Activated CD8-positive, alpha-beta memory T cell treated with anti-CD3 and anti-CD28 coated beads for 24 hours (primary cell): ENCODE measurements at places on chromosomes 5 and 9.

- DNase-seq: peak; percentile 83
Observed at GRCh38 chr5:54518146-54518817, 723 bp downstream of the SNX18 start.

DNA sequence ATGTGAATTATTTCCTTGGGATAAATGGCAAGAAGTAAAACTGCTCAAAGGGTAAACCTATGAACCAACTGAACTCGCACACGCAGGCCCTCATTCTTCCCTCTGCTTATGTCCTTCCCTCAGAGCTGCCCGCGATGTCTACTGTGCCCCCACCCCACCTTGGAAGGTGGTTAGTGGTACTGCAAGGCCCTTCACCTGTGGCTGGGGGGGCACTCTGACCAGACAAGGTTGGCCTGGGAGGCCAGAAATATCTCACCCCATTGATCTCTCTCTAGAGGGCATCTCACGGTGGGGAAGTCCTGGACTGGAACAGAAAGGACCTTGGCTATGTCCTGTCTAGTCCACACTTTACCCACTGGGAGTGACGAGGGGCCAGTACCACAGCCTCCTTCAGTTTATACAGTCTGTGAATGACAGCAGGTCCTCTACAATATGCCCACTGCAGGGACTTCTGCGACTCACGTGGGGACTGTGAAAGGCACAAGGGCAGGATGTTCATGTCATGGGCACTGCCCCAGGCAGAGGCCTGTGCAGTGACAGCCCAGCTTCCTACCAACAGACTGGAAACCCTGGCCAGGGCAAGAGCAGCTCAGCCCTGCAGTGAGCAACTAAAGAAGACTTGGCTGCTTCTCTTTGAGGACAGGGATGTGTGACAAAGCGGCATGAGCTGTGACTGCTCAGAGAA, 56.8 kb upstream of the SYNPO start:
- no peak for DNase-seq

- no peak for DNase-seq
Observed at GRCh38 chr9:136537896-136538598, 7.8 kb downstream of the NOTCH1 start.

DNA sequence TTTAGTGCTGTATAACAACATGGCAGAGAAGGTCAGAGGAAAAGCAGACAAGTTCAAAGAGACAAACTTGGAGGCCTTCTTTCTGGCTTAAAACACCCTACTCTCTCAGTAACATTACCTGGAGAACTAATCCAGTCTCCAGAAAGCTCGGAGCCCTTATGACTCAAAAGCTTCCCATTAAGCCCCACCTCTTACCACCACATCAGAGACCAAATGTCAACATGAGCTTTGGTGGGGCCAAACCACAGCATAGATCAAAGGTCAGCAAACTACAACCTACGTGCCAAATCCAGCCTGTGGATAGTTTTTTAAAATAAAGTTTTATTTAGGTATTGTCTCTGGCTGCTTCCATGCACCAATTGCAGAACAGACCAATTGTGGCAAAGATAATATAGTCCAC, 589.9 kb downstream of the DNAH5 start:
- no peak for DNase-seq

- no peak for DNase-seq
Observed at GRCh38 chr5:174837919-174838902, 113.8 kb downstream of the MSX2 start.

DNA sequence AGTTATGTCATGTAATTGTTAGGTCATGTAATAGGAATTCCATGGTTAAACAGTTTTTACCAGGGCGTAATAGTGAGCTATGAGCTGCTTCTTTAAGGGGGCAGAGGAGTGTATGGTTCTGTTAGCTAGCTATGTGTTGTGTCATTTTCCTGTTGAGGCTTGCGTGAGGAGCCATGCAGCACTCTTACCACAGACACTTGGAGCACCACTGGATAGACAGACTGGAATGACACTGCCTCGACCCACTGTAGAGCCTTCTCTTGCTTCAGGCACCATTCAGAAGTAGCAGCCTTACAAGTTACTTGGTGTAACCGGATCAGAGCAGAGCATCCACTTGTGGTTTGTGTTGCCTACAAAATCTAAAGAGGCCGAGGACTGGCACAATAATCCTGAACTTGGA, 28.3 kb upstream of the STOM start:
- no peak for DNase-seq

DNA sequence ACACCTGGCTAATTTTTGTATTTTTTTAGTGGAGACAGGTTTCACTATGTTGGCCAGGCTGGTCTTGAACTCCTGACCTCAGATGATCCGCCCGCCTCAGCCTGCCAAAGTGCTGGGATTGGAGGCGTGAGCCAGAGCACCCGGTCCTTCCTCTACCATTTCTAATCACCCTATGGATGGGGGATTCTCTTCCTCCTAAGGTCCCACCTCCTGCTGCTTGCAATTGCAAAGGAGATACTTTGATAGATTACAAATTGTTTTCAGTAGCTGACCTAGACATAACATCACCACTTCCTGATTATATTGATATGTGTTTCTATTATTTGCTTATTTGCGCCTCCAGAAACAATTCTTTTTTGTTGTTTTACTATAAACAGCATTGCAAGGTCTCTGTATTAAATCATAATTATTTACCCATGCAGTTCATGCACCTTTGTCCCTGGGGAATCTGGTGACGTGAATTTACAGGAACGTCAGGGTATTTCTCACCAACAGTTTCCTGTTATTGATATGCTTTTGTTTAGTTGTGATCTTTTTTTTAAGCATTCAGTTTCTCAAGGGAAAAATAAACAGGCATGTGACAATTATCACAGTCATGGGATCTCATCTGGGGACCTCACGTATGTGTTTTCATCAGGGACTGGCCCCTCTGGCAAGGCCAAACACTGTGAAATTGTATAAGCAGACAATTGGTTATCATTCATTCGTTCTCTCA, 43.2 kb downstream of the ESM1 start:
- no peak for DNase-seq

DNA sequence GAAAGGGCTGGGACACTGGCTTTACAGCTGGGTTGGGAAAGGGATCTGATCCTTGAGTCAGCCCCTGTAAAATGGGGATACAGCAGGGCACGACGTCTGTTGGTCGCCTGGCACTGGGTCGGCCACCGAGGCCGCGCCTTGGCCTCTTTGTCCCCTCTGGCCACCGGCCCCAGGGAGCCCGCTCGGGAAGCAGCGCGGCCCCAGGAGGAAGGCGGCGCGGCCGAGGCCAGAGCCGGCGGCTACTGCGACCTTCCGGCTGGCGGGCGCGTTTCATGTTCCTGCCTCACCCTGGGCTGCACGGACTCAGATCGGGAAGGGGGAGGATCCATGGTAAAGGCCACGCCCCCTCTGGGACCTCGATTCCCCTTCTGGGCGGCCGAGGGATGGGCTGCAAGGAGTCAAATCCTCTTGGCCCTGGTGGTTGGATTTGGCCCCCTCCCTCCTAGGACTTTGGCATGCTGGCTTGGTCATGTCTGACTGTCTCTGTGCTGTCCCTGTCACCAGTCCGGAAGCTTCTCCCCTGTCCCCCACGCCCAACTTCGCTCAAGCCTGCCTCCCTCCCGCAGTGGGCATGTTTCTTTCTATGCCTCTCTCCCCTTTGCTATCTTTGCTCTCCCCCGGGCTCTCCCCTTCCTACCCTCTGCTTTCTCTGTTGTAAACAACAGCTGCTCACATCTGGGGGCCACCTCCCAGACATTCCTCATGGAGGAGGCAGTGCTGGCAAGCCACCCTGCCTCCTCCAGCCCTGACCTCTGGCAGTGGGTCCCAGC, 25.8 kb downstream of the FPGS start:
- DNase-seq: no peak

DNA sequence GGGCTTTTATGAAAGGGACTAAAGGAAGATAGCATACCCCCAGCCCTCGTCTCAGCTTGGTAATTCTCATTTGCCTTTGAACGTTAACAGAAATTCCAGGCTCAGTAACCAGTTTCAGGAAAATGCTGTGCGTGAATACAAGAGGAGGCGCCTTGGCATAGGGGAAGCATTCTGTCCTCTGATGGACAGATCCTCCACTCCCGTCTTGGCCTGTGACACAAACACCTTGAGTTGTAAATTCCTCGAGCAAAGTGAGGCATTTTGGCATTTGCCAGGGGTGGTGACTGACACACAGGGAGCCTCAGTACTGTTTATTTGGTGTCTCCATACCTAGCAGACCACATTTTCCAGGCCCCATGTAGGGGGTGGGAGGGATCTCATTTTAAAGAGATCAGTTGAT, 44.8 kb downstream of the APTX start:
- no peak for DNase-seq

DNA sequence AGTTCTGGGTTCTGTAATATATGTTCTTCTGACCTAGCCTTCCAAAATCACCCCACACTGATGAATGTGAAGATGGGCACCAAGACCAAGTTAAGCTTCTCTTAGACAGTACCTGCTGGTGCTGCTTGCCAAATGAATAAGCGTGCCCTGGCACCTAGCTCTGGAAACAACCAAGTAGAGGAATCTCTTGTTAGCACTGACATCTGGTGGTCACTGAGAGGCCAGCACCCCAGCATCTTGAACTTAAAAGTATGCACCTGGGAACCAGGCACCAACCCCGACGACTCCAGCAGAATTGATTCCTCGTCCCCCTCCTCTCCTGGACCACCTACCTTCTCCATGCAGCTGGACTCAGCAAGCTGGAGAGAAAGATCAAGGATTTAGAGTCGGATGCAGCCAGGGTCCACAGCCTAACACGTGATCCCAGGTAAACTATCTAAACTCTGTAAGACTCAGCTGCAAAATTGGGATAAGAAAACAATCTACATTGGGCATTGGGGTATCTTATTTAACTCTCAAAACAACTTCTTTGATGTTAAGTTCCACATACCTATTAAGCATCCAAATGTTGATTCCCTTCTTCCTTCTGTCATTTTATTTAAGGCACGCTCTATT, 89.8 kb downstream of the SLC1A3 start:
- DNase-seq: peak; percentile 67

GRCh38 chr5:42648036-42648435, 108.6 kb upstream of the CCDC152 start:
- no peak for DNase-seq

DNA sequence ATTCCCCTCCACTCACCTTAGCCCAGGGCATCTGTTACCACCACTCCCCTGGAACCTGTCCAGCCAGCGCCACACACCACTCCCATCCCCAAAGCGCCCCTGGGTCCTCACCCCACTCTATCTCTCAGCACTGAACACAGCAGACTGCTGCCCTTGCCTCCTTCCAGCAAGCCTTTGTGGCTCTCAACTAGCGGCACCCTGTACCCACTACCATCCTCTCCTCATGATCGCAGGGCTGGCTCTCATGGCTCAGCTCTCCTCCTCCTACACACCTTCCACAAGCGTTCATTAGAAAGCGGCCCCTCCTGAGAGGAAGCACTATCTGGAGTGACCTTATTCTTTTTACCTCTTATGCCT, 13.3 kb upstream of the BASP1 start:
- no peak for DNase-seq

DNA sequence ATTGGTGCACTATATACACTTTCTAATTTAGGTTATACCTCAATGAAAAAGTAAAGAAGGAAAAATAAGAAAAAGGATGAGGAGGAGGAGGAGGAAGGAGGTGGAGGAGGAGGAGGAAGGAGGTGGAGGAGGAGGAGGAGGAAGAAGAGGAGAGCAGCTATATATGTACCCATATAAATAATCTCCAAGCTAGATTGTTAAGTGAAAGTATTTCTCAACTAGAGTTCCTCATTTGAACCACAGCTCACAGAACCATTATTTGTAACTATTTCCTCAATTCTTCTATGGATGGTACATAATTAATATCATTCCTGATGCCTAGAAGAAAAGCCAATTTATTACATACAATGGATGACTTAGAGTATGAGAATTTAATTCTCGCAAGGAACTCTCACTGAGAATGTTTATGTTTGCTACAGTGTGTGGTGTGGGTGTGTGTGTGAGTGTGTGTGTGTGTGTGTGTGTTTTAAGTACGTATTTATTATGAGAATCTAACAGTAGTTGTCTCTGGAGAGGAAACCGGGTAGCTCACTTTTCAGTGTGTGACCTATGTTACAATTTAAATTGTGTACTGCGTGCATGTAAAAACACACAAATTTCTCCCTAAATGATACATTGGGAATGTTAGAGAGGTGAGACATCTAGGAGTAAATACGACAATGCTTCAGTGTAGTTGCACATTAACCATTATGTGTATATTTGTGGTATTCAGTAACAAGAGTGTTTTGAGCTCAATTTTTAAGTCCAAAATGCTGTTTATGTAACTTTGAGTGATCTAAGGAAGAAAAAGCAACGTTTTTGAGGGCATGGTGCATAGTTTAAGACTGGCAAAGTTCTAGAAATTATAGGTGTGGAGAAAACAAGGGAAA, 20.2 kb upstream of the NREP start:
- DNase-seq: no peak

GRCh38 chr5:84779186-84779585, 394.5 kb upstream of the EDIL3 start:
- DNase-seq: no peak

DNA sequence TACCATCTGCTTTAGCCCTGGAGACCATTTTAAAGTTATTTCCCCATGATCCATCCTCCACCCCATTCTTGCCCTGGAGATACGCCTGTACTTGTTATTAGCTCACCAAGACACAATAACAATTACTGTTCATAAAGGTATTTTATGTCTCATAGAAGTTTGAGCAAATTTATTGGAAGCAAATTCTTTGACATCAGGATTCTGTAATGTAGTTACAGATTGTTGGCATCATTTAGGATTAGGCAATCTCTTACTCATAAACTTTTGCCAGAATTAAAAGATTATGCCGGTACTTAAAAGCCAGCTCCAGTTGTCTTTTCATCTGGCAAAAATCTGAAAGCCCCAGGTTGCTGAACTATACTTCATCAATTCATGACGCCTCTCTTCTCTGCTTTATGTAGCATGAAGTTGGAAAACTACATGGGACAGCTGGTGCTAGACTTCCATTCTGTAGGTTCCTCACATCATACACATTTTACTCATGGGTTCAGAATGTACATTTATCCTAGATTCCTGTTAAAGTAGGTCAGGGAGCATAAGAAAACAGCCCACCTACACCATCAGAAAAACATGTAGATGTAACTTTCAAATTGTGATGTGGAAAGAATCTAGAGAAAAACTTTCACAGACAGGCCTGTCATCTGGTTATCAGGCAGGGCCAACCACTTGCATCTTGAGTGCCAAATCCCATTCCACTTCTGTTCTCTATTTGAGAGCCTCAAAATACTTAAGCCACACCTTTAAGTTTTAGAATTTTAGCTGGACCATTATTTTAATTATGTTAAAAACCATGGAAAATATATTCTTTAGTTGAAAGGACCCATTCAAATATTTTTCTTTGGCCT, 14.0 kb downstream of the ATP10B start:
- DNase-seq: no peak

DNA sequence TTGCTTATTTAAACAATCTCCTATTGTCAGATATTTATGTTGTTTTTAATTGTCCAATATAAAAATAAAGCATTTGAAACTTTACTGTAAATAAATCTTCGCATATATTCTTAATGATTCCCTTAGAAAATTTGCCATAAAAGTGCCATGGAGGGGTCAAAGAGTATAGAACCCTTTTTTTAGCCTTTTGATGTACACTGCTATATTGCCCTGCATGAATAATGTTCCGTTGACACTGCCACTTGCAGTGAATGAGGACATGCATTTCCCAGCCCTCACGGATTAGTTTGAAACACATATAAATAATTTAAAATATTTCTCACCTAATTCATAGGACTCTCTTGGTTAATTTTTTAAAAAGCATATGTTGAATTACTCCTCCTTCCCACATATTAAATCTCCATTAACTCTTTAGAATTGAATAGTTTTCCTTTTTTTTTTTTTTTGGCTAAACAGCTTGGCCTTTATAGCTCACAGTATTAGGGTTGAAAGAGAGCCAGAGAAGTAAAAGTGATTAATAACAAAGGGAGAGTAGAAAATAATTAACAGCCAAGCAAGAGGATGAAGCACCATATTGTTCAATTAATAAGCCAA, 129.8 kb upstream of the SGCD start:
- no peak for DNase-seq
